Endothelial cell (in vitro differentiated cells): ENCODE measurements at places on chromosomes 7 and 10.

- DNase-seq = no peak
Observed at GRCh38 chr10:6410830-6411229, 169.2 kb downstream of the PRKCQ start.

DNA sequence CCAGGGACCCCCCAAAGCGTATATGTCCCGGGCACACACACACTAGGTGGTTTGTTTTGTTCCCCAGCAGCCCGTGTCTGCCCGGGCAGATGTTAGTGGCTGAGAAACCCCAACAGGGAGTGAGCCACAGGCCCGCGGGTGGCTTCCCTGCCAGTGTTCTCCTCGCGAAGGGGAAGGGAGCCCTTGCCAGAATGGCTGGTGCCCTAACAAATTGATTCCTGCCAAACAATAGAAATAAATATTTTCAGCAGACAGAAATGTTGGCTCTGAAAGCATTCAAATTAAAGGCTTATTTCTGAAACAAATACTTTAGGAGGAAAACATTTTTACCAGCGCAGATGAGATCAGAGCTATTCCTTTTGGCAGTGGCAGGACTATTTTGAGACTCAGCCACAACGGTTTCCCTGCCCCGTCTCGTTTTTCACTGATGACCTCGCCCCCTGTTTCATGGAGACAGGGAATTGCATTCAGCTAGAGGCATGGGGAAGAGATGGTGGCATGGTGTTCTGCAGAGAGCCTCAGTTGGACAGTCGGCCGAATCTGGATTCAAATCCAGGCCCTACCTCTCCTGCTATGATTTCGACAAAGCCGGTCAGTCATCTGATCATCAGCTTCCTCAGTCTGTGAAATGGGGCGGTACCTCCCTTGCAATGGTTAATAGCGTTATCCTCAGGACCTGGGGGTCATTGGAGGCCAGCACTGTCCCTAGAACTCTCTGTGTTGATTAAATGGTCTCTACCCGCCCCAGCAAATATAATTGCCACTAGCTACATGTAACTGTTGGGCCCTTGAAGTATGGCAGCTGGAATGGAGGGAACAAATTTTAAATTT is 84.5 kb downstream of the CUX1 start:
- no peak for DNase-seq

GRCh38 chr10:123134915-123135414 is 805 bp upstream of the HMX3 start:
- DNase-seq = no peak

GRCh38 chr10:71247414-71247705 is 35.0 kb downstream of the UNC5B start:
- DNase-seq = no peak

- no peak for DNase-seq
Observed at GRCh38 chr7:36958111-36958733, 233.9 kb upstream of the AOAH start.

GRCh38 chr10:29554660-29555059 is 80.1 kb downstream of the SVIL start:
- DNase-seq = no peak

DNA sequence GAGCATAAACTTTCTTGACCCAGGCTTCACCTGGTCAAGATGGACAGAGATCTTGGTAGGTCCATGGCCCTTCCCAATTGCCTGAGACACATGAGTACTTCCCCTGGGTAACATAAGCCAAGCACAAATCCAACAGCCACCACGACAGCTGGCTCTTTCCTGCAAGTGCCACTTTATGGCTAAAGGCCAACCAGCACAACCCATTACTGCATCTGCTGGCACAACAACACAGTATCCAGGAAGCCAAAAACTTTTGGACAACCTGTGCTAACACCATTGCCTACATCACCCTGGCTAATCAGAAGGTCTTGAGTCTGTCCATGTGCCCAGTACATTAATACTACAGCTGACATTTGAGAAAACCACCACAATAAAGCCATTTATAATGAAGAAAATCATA is 548.0 kb upstream of the SEMA3D start:
- no peak for DNase-seq

- DNase-seq = no peak
Observed at GRCh38 chr7:150801946-150802771, 1.6 kb downstream of the TMEM176A start.

GRCh38 chr10:10598297-10598696 is 419.4 kb upstream of the CELF2 start:
- DNase-seq = no peak

DNA sequence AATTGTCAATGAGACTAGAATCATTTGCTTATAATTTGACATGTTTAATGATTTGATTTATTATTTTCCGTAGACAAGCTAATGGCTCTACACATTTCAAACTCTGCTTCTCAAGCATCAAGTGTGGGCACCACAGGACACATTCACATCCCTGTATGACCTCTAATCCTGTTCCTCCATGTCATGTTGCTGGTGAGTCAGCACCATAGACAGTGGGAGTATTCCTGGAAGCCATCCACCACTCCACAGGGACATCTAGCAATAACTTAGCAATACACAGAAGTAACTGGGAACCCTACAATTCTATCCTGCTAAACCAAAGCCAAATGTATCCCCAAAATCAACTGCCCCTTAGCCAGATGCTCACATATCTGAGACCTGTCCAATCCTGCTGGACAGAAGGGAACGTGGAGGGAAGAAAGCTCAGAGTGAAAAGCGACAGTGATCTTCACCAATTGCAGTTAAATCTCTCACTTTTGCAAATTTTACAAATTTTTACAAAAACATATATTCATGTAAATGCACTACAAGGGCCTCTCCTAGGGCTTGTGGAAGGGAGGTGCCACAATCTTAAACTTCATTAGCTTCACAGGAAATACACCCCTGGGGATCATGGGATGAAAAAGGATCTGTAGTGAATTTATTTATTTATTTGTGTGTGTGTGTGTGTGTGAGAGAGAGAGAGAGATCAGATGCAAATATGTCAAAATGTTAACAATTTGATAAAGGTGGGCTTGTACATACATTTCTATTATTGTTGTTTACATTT is 126.5 kb downstream of the GFRA1 start:
- DNase-seq = no peak

- no peak for DNase-seq
Observed at GRCh38 chr10:32961343-32961894, 3.4 kb upstream of the ITGB1 start.

- no peak for DNase-seq
Observed at GRCh38 chr10:24416248-24416647, 207.3 kb downstream of the KIAA1217 start.

DNA sequence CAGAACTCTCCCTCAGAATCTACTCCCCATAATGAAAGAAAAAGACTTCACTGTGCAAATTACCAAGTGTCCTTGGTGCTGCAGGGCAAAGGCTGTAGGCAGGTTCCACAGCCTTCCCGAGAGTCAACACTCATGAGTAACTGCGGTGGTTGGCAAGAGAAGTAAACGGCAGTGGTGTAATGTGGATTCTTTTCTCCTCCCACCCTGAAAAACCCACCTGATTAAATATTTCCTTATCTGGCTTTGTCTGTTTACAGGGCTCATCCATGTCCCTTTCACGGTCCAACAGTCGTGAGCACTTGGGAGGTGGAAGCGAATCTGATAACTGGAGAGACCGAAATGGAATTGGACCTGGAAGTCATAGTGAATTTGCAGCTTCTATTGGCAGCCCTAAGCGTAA is 300.9 kb downstream of the BICC1 start:
- DNase-seq = no peak

DNA sequence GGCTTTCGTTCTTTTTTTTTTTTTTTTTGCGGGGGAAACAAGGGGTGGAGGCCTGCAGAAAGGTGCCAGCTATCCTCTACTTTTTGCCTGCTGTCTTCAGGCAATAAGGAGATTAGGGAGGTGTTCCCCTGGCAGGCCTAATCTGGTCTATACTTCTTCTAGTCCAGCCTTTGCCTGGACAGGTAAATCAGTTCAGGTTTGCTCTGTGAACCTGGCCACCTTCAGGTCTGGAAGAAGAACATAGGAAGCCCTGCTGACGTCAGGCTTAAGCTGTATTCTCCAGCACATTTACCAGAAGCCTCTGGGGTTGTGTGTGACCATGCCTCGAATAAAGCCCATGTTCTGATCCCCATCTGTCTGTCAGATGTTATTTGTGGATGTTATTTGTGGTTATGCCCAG is 115.4 kb downstream of the SDK1 start:
- no peak for DNase-seq

DNA sequence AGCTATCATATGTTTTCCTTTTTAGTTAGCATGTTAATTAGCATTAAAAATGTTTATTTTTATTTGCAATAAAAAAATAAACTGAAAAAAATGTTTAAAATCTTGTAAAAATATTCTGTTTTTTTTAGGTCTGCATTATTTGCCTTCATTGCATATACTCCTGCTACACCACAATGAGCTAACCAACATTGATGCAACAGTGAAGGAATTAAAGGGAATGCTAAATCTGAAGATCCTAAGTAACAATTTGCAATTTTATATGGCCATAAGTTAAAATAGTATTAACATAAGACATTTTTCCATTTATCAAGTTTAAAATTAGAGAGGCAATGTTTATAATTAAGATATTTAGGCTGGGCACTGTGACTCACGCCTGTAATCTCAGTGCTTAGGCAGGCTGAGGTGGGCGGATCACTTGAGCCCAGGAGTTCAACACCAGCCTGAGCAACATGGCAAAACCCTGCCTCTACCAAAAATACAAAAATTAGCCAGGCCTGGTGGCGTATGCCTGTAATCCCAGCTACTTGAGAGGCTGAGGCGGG is 32.2 kb downstream of the LRRC72 start:
- DNase-seq = no peak

- DNase-seq = peak; percentile 28
Observed at GRCh38 chr7:105759670-105760550, 116.5 kb downstream of the ATXN7L1 start.

DNA sequence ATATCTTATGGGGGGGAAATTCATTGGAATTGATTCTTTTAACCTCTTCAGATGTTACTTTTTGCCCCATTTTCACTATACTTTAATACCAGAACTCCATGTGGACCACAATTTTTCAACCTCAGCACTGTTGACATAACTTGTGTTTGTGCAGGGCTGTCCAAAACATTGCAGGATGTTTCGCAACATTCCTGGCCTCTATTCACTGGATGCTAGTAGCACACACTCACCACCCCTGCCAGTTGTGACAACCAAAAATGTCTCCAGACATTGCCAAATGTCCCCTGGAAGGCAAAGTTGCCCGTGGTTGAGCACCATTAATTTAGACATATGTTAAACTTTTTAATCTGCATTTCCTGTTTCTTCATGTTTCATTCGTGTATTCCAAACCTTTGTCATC is 234.7 kb downstream of the GFRA1 start:
- no peak for DNase-seq

DNA sequence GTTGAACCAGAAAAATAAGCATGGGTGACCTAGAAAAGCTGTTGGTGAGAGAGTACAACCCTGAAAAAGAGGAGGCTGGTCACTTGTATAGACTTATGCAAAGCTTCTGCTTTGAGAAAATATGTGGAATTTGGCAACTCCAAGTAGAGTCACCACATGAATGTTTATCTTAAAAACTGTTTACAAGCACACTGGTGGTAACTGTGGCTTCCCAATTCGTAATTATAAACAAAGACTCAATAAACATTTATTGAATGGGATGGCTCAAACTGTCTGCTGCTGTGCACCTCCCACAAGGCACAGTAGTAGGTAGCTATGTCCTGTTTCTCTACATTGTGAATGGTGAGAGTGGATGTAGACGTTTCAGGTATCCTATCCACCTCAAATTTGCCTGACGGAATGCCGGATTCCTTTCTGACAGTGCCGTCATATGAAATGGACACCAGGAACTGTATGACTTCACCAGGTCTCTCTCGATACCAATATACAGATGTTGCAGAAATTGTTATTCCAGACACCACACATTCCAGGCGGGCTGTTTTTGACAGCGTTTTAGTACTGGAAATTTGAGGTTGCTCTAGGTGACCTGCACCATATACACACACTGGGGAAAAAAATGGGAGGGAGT is 43.4 kb upstream of the TARP start:
- DNase-seq = no peak

DNA sequence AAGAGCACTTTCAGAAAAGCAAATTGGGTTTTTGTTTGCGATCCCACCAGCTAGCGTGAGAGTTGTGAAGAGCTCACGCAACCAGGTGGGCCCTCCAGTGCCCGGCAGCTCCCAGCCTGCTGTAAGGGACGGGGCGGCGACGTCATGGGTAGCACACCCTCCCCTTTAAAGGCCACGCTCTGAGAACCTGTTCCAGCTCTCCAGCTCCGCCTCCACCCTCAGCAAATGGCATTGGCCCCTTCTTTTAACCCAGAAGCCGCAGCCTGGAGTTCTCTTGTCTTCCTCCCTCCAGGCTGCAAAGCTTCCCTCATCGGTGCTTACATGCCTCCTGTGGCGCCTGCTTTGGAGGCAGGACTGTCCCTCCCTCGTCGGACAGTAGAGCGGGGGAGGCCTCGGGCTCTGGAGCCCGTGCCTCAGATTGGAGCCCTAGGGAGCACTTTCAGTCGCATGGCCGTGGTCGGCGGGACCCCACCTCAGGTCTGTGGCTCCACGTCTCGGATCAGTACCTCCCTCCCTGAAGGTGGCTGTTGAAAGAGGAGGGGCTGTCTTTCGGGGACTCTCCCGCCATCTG is 32.9 kb downstream of the WIPI2 start:
- DNase-seq = no peak

GRCh38 chr10:62638062-62638477 is 166.4 kb upstream of the ADO start:
- DNase-seq = no peak

- no peak for DNase-seq
Observed at GRCh38 chr7:117068511-117069145, 115.3 kb downstream of the ST7 start.

DNA sequence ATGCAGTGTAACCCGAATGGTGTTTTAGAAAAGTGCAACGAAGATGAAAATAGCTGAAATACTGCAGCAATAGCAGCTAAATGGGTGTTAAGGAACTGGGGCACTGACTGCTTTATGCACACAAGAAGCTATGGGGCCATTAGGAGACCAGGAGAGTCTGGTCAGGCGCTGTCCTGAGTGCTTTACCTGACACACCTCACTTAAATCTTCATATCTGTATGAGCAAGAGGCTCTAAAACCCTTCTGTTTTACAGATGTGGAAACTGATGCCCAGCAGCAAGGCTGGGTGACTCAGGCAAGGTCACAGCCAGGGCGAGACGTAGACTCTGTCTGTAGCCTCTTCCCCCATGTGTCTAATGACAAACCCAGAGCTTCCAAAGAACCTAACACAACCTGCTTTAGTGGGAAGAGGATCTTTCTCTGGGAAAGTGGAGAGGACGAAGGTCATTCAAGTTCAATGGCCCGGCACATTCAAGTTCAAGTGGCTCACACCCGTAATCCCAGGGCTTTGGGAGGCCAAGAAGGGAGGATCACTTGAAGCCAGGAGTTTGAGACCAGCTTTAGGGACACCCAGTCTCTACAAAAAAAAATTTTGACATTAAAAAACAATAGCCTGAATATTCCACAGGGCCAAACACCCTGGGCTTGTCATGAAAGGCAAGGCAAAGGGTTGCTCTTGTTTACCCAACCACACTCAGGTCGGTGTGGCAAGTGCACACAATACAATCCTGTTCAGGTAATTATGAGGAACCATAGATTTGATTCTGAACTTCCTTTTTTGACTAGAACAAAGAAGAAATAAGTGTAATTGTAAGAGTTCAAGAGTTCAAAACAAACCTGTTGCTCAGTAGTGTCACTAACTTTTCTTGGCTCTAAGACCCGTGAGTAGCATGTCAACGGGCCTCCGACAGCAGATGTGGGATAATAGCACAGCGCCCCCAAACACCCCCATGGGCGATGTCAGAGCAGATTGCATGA is 53.7 kb upstream of the KLF6 start:
- no peak for DNase-seq

- DNase-seq = peak; percentile 60
Observed at GRCh38 chr7:47088329-47089067, 493.4 kb downstream of the TNS3 start.
